T-cell (primary cell): ENCODE measurements at places on chromosomes 7 and 10. TPM values are rescaled to one million over a fixed set of nuclear protein-coding genes. Genes with fewer than 3 reads are reported as not detected.

Gene TFR2
- 3.8 TPM for total RNA-seq

GRCh38 chr7:116210345-116211005 is at the start of gene TES:
TSS of gene TES (plus strand) at chr7:116210539. CDS start at chr7:116210708, 169 bp downstream.
- H3K27me3 ChIP-seq, result no peaks in the 10 kb centered on the region
- H3K4me3 ChIP-seq, result peak within 1 kb of the TSS; percentile 81
- H3K4me1 ChIP-seq, result peaks cover 12% of the 10 kb centered on the region

GRCh38 chr10:121576139-121576538 is 22.1 kb downstream of the FGFR2 start:
- H3K27ac ChIP-seq, result no peak overlapping the region
- H3K4me3 ChIP-seq, result no peak overlapping the region

- no peaks in the 10 kb centered on the region for H3K27me3 ChIP-seq
- H3K27ac ChIP-seq, result no peak overlapping the region
- no peaks in the 10 kb centered on the region for H3K36me3 ChIP-seq
- no peak for DNase-seq
- H3K4me3 ChIP-seq, result no peak overlapping the region
Measured at GRCh38 chr10:32002531-32002930, 53.7 kb downstream of the KIF5B start.

DNA sequence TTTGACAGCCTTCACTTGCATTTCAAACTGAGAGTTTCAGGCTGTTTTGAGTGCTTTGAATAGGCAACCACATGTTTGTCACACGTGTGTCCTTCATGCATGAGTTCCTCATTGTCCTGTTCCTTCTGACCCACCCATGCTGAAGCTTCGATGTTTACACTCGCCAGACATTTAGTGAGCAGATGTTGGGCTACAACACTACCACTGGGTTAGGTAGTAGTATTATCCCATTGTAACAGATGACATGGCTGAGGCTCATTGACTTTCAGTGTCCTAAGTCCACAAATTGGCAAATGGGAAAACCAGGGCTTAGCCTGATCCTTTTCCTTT is 456.1 kb downstream of the PHTF2 start:
- H3K27ac ChIP-seq, result no peak overlapping the region
- no peak overlapping the region for H3K4me3 ChIP-seq
- no peaks in the 10 kb centered on the region for H3K4me1 ChIP-seq

GRCh38 chr10:133445268-133445732 is 8.4 kb upstream of the SCART1 start:
- peaks cover 30% of the 10 kb centered on the region for H3K4me1 ChIP-seq
- H3K27me3 ChIP-seq, result peaks cover 20% of the 10 kb centered on the region
- no peak overlapping the region for H3K4me3 ChIP-seq

DNA sequence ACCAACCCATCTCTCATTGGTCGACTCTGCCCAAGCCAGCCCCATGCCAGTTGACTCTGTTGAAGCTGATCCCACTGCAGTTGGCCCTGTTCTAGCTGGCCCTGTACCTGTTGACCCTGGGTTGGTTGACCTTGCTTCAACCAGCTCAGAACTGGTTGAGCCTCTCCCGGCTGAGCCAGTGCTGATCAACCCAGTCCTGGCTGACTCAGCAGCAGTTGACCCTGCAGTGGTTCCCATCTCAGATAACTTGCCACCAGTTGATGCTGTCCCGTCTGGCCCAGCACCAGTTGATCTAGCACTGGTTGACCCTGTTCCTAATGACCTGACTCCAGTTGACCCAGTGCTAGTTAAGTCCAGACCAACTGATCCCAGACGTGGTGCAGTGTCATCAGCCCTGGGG is 7.4 kb downstream of the PPRC1 start:
- H3K4me3 ChIP-seq, result no peak overlapping the region
- H3K36me3 ChIP-seq, result peaks cover 65% of the 10 kb centered on the region
- no peaks in the 10 kb centered on the region for H3K27me3 ChIP-seq
- no peaks in the 10 kb centered on the region for H3K4me1 ChIP-seq
- no peak overlapping the region for H3K27ac ChIP-seq
